ENCODE measurements at places on chromosomes 4 and X.

DNA sequence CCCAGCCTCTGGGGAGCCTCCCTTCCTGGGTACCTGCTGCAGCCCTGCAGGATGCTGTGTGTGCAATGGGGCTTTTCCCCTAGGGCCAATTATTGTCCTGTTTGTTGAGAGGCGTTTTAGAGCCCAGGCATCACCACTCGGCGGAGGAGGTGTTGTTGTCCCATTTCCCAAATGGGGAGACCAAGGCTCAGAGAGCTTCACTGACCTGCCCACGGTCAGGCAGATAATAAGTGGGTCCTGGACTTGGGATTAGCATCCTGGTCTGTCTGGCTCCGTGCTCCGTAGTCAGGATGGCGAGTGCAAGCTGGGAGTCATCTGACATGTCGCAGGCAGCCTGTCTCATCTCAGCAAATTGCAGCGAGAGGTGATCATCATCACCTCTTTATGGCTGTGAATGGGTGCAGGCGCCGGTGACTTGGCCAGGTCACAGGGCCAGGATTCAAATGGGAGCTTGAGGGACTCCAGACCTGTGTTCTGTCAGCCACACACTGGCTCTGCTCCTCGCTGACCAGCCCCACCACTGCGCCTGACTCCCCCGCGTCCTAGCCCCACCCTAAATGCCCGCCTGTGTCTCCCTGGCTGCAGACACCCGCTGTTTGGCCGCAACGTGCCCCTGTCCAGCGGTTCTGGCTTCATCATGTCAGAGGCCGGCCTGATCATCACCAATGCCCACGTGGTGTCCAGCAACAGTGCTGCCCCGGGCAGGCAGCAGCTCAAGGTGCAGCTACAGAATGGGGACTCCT lies 16.6 kb downstream of the HTRA3 start:
- no peak for DNase-seq

DNA sequence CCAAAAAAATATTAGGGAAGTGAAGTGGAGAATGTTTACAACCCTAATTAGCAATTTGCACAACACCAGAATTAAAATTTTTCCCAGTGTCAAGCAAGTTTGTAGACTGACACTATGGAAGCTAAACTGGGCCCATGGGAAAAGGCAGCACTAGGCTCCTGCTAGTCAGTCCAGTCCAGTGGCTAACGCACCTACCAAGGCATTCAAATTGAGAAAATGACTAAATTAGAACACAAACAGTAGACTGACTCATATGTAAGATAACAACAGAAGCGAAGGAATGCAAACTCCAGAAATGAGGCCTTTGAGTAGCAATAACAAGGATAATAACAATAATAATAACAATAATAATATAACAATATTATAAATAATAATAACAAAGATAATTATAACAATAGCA lies 90.7 kb downstream of the GRIA3 start:
- no peak for DNase-seq

DNA sequence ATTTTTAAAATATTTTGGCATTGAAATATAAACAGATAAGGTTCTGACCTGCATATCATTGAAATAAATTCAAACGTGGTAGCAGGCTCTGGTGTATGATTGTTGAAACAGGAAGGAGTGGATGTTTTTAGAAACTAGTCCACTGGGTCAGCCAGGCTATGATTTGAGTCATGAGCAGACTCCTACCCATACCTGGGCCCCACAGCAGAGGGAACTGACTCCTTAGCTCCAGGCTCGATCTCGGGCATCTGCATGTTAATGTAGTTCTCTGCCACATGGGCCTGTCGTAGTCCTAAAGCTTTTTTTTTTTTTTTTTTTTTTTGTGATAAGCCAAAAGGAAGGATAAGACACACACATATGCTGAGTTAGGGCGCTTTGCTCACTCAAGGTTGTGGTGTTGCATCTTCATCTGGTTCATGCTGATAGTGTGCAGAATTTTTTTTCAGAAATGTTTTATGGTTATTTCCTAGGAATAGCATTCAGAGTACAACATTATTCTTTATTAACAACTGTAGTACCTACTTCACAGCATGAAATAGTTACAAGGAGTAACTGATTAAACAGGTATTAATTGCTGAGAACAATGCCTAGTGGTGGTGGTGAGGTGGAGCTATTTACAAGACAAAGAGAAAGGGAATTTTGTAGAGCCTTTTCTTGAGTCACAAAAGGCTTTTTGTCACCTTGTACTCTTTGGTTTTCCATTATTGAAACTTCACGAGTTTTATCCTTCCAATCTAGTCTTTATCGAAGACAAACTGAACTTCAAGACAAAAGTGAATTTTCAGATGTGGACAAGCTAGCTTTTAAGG lies 27.3 kb downstream of the OFD1 start:
- DNase-seq = no peak

DNA sequence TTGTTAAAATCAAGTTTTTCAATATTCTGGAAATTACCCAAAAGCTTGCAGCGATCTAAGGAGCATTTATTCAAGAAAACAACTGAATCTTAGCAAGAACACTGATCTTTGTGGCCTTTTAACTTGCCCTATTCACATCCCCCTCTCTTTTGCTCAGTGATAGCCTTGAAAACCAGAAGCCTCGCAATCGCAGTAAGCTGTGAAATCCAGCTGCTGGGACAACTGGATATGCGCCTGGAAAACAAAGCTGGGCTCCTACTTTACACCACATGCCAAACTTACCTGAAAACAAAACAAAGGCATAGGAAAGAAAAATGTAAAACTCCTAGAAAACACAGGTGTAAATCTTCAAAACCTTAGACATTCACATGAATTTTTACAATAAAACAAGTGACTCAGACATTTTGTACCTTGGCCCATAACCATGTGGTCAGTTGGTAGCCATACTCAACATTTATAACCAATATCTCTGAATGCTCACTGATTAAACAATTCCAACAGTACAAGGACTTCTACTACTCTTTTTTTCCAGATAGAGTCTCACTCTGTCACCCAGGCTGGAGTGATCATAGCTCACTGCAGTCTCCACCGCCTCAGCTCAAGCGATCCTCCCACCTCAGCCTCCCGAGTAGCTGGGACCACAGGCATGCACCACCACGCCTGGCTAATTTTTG lies 15.6 kb downstream of the SLC25A53 start:
- DNase-seq = no peak

DNA sequence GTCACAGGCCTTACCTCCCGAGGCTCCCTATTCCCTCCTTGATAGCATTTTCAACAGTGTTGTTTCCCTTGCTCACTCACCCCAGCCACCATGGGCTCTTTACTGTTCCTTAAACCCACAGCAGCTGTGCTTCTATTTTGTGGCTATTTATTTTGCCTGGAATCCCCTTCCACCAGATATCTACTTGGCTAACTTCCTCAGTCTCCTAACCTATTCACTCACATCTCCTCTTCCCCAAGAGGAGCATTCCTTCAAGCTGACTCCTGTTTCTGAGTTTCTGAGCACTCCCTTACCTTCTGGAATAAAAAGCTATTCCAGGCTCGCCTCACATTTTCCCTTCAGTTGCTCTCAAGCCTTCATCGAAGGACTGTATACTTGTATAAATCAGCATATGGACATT lies 50.5 kb downstream of the CXCL1 start:
- no peak for DNase-seq

DNA sequence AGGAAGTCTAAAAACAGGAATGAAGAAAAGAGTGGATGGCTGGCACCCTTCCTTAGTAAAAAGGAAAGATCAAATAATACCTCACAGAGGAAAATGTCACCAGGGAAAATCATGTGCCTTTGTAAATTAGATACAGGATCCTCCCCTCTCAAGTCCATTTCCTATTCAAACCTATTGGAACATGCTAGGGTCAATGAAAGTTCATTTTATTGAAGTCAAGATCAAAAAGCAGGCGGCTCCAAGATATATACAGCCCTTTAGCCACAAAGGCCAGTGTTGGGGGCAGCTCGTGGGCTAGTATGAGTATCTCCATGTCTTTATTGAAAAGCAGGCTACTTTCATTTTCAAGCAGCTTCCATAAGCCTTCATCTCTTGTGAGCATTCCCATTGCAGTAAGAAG lies 141.1 kb downstream of the QDPR start:
- no peak for DNase-seq

GRCh38 chr4:2785613-2786012 lies 7.3 kb upstream of the SH3BP2 start:
- no peak for DNase-seq

DNA sequence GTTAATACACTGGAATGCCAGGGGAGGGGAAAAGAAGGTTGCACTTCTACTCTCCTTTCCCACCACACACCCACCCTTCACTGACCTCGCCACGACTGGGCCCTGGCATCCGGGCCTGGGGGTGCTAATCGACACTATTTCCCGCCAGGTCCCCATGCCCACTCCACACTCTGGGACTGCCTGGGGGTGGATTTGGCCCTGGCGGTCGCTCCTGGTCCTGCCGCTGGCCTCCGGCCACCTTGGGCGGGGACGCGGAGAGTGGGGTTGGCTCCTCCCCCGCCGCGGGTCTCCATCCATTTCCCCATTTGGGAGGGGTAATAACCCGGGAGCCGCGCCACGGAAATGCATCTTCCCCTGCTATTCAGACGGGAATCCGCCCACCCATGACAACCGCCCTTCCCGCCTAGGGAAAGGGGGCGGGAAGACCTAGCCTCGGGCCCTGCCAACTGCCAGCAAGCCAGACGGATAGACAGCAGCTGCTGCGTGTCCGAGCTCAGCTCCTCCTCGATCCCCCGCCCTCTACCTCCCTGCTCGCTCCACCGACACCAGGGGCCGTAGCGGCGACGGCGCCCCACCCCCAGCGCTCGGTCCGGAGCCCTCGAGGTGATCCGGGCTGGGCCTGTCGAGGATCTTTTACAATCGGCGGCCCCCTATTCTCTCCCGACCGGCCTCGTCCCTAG lies 78.1 kb downstream of the RLIM start:
- no peak for DNase-seq

DNA sequence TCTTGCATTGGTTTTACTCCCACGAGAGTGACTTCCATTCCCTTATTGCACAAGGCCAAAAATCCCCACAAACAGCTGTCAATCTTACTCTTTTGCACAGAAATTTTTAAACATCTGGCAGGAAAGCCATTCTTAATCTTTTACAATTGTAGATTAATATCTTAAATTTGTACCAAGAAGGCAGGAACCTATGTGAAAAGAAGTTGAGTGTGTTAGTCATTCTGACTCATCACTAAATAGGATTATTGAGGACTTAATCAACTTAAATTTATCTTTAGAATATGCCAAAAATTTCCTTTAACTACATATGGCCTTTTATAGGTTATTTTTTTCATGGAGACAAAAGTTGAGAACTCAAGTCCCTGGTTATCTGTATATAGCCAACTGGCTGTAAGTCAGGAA lies 49.0 kb upstream of the VEGFC start:
- no peak for DNase-seq

GRCh38 chr4:16537926-16538325 lies 311.7 kb upstream of the TAPT1 start:
- no peak for DNase-seq

- DNase-seq = no peak
Observed at GRCh38 chr4:4727536-4727935, 131.9 kb upstream of the MSX1 start.

GRCh38 chrX:8033175-8033574 lies 106.0 kb upstream of the PNPLA4 start:
- no peak for DNase-seq

DNA sequence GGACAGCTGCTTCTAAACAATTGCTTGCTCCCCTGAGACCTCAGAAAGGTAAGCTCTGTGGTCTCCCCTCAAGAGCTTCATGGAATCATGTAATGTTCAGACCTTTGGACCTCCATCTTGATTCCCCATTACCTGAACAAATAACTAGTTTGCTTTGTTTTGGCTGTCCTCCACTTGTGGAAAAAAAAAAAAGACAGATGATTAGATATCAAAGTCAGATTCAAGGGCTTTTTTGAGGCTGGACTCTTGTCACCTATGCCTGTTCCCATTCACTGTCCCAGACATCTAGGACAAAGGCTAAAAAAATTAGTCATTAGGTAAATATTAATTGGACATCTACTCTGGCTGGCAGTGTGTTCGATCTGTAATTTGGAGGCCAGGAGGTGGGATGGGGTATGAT lies 13.3 kb downstream of the TMEM255A start:
- DNase-seq = no peak

- DNase-seq = no peak
Observed at GRCh38 chr4:61478340-61478739, 278.2 kb downstream of the ADGRL3 start.

GRCh38 chrX:56787734-56788152 lies 58.7 kb downstream of the NBDY start:
- no peak for DNase-seq

GRCh38 chr4:123674762-123675465 lies 278.3 kb downstream of the SPRY1 start:
- no peak for DNase-seq

GRCh38 chr4:34269613-34270012 lies 1974.7 kb downstream of the ARAP2 start:
- no peak for DNase-seq

- DNase-seq = no peak
Observed at GRCh38 chr4:154687840-154688239, 56.0 kb upstream of the LRAT start.

DNA sequence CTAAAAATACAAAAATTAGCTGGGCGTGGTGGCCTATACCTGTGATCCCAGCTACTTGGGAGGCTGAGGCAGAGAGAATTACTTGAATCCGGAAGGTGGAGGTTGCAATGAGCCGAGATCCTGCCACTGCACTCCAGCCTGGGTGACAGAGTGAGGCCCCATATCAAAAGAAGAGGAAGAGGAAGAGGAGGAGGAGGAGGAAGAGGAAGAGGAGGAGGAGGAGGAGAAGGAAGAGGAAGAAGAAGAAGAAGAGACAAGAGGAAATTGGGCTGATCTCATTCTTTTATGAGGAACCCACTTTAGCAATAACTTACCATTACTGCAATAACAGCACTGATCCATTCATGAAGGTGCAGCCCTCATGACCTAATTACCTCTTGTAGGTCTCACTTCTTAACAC lies 138.9 kb upstream of the GIMD1 start:
- DNase-seq = no peak

DNA sequence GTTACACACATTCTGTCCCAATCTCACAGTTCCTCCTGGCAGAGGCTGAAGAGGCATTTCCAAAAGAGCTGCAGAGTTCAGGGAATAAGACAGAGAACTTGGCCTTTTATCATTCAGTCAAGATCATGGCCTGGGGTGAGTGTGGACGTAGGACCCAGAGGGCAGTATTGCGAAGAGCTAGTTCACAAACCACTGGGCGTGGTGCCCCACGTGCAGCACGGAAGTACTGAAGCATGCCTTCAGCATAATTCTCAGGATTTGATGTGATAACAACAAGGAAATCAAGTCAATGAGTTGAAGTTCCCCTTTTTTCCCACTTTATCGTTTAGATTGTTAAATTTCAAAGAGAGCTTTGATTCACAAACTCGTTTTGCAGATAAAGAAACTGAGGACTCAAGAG lies 117.7 kb downstream of the RELL1 start:
- DNase-seq = no peak

Measured in activated naive CD4-positive, alpha-beta T cell (primary cell).